Stimulated activated CD8-positive, alpha-beta memory T cell treated with anti-CD3 and anti-CD28 coated beads, Interleukin-7, amount 100 ng/mL, for 1 hour (primary cell): ENCODE measurements at places on chromosomes 3 and 15.

GRCh38 chr15:33440900-33441299 is 130.1 kb downstream of the RYR3 start:
- DNase-seq = no peak

DNA sequence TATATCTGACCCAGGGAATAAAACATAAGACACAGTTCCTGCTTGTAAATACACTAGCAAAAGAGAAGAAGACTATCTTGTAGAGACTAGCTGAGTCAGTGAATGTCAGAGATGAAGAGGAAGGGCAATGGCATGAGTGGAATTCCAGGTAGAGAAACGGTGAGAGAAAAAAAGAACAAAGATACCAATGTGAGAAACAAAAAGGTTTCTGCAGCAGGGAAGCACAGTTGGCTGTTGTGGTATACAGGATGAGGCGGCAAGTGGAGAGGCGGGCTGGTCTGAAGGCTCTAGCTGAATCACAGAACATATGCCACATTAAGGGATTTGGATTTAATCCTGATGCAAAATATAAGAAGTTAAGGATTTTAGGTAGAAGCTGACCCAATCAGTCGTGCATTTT is 17.1 kb upstream of the TASOR start:
- no peak for DNase-seq

DNA sequence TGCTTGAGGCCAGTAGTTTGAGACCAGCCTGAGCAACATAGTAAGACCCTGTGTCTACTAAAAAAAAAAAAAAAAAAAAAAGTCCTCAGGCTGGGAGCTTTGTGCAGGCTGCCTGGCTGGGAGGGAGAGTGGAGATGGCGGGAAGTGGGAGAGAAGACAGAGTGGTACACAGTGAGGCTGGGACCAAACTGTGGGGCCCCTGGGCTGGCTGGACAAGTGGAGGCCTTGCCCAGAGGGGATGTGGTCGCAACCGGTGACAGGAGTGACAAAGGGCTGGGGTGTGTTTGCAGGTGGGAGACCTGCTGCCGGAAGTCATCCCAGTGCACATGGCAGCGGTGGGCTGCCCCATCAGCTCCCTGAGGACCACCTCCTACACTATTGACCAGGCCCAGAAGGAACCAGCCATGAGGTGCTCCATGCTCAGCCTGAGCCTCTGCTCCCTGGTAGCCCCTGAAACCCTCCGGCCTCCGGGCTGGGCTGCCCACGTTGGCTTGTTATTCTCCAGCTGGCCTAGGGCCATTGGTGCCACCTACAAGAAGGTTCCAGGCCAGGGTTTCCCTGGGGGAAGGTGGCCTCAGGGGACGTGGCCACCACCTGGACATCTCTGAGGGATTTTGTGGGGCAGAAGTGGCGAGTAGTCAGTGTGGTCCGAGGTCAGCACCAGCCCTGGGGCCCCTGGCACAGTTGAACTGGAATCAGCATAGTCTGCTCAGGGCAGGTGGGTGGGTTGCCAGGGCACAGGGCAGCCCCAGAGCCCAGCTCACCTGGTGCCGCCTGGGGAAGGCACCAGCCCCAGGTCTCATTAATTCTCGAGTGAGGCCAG is 22.7 kb downstream of the ACAA1 start:
- DNase-seq = no peak

GRCh38 chr3:112865757-112866156 is 19.1 kb upstream of the CD200R1L start:
- no peak for DNase-seq

- no peak for DNase-seq
These were observed 8.5 kb downstream of the IP6K2 start for GRCh38 chr3:48708481-48708889.

DNA sequence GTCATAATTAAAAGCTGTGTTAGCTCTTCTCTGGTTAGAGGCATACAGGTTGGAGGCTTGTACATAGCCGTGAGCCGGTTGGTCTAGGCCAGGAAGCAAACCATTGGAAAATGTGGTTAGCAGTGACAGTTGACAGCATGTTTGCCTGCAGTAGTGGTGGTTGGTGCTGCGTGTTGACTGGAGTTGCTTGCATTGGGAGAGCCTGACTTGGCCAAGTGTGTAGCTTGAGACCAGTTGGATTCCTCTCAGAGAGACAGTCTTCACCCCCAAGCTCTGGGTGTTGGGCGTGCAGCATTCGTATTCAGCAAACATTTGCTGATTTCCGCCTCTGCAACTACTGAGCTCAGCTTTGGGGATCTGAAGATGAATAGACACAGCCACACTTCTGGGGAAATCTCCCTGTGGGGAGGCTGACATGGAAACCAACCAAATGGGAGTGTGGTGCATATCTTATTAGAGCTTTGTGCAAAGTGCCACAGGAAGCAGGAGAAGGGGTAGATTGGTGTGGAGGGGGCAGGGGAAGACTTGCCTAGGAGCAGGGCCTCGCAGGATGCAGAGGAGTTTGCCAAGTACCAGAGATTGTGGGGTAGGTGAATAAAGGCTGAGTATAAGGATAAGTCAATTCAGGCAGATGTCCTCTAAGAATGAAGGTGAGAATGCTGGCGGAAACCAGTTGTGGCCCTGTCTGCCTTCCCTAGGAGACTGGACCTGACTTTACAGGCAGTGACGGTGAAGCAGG is 83.5 kb downstream of the IGF1R start:
- DNase-seq = no peak

DNA sequence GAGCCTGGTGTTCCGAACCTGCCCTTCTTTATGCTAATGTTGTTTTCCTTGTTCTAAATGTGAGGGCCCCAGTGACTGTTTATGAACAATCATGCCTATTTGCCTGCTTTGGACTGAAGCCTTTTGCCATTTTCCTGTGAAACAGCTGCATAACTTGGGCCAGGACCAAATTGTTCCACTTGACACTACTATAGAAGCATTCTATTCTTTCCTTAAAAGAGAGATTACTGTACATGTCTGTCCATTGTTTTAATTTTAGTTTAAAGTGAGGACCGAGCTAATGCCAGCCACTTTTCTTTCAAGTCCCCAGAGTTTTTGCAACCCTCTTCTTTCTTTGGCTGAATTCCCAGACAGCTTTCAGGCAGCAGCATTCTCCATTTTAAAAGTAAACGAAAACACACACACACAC is 980.3 kb downstream of the CADM2 start:
- DNase-seq = no peak
